Activated CD4-positive, alpha-beta memory T cell treated with anti-CD3 and anti-CD28 coated beads, Interleukin-2, amount 10 ng/mL, durations not matched to agents 7 days and 5 days (primary cell): ENCODE measurements at places on chromosomes 13 and 19. TPM values are rescaled to one million over a fixed set of nuclear protein-coding genes. Genes with fewer than 3 reads are reported as not detected.

GRCh38 chr19:18852648-18853047 is 20.9 kb downstream of the UPF1 start:
- peaks cover 87% of the 10 kb centered on the region for H3K36me3 ChIP-seq
- DNase-seq: no peak
- no peaks in the 10 kb centered on the region for H3K27me3 ChIP-seq
- H3K4me1 ChIP-seq: peaks cover 31% of the 10 kb centered on the region

DNA sequence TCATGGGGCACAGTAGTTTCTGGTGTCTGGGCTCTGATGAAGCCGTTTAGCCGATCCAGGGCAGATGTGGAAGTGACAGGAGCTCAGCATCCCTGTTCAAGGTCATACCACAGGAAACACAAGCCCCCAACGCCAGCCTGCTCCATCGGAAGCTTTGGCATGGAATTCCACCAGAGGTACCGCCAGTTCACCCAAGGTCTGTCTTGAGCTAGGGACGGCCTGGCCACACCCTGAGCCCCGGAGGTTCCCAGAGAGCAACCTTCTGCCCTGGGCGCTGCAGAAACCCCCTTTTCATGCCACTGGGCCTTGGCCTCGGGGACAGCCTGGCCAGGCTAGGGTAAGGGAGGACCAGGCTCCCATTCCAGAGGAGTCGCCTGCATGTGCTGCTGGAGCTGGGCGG is 39.4 kb upstream of the TPM4 start:
- peaks cover 2% of the 10 kb centered on the region for H3K27me3 ChIP-seq
- H3K27ac ChIP-seq: no peak overlapping the region
- H3K4me1 ChIP-seq: peaks cover 16% of the 10 kb centered on the region
- no peaks in the 10 kb centered on the region for H3K36me3 ChIP-seq
- DNase-seq: no peak
- H3K4me3 ChIP-seq: no peak overlapping the region

- no peak overlapping the region for H3K4me3 ChIP-seq
- no peaks in the 10 kb centered on the region for H3K36me3 ChIP-seq
Measured at GRCh38 chr13:43196086-43196621, 172.8 kb downstream of the DNAJC15 start.

GRCh38 chr19:47228937-47229675 is 1.9 kb downstream of the BBC3 start:
- DNase-seq: peak; percentile 44
- H3K27me3 ChIP-seq: no peaks in the 10 kb centered on the region
- H3K4me1 ChIP-seq: peaks cover 35% of the 10 kb centered on the region
- H3K36me3 ChIP-seq: peaks cover 7% of the 10 kb centered on the region
- H3K27ac ChIP-seq: no peak overlapping the region

- no peaks in the 10 kb centered on the region for H3K27me3 ChIP-seq
- H3K4me3 ChIP-seq: peak overlapping the region; percentile 99
- peak overlapping the region; percentile 99 for H3K27ac ChIP-seq
- DNase-seq: no peak
Measured at GRCh38 chr19:19820774-19821320, 703 bp downstream of the ZNF506 start.

DNA sequence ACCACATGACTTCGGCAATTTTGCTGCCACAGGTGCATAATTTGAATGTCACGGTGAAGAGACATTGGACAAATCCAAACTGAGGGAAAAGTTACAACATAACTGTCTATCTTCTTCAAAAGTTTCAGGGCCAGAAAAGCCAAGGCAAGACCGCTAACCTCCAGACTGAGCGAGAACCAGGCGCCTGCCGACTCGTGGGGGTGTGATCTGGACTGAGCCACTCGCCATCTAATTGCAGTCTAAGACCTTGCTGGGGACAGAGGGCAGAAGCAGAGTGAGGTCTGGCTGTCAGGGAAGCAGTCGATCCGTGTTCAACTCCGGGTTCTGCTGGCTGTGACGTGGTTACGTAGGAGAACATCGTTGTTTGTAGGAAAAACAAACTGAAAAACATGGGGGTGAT is 88.6 kb downstream of the SPACA7 start:
- no peaks in the 10 kb centered on the region for H3K36me3 ChIP-seq
- H3K4me3 ChIP-seq: no peak overlapping the region
- no peak overlapping the region for H3K27ac ChIP-seq
- no peak for DNase-seq
- no peaks in the 10 kb centered on the region for H3K4me1 ChIP-seq
- peaks cover 7% of the 10 kb centered on the region for H3K27me3 ChIP-seq

GRCh38 chr19:49434907-49435583 is 6.3 kb downstream of the SLC17A7 start:
- peaks cover 31% of the 10 kb centered on the region for H3K4me1 ChIP-seq
- H3K36me3 ChIP-seq: no peaks in the 10 kb centered on the region
- peaks cover 87% of the 10 kb centered on the region for H3K27me3 ChIP-seq
- no peak overlapping the region for H3K27ac ChIP-seq

GRCh38 chr19:55535173-55535964 is 1.6 kb downstream of the SBK2 start:
- H3K36me3 ChIP-seq: no peaks in the 10 kb centered on the region
- no peak for DNase-seq
- H3K27ac ChIP-seq: no peak overlapping the region

GRCh38 chr19:3285647-3286176 is 61.3 kb downstream of the CELF5 start:
- no peaks in the 10 kb centered on the region for H3K36me3 ChIP-seq
- H3K27me3 ChIP-seq: peaks cover 6% of the 10 kb centered on the region
- H3K4me3 ChIP-seq: no peak overlapping the region
- H3K27ac ChIP-seq: no peak overlapping the region

DNA sequence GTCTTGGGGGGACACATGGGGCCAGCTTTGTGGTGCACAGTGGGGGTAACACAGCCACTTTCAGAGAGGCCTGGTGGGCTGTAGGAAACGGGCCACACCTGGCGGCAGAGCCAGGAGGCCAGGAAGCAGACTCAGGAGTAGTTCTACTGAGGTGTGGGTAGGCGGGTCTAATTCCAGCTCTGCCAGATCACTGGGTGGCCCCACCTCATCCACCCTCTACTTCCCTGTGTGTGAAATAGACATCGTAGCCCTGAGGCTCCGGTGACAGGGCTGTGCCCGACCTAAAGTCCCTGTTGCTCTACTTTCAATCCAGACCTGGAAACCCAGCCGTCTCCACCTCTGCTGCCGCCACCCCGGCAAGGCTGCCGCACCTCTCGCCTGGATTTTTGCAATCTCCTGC is 4.0 kb downstream of the NKPD1 start:
- H3K27ac ChIP-seq: no peak overlapping the region
- H3K36me3 ChIP-seq: peaks cover 4% of the 10 kb centered on the region
- DNase-seq: no peak
- H3K4me3 ChIP-seq: no peak overlapping the region
- H3K4me1 ChIP-seq: peaks cover 19% of the 10 kb centered on the region

- peaks cover 51% of the 10 kb centered on the region for H3K36me3 ChIP-seq
- peaks cover 10% of the 10 kb centered on the region for H3K4me1 ChIP-seq
- H3K27ac ChIP-seq: no peak overlapping the region
- H3K4me3 ChIP-seq: no peak overlapping the region
- DNase-seq: no peak
- H3K27me3 ChIP-seq: no peaks in the 10 kb centered on the region
Measured at GRCh38 chr19:15401397-15401710, 17.4 kb downstream of the AKAP8L start.

DNA sequence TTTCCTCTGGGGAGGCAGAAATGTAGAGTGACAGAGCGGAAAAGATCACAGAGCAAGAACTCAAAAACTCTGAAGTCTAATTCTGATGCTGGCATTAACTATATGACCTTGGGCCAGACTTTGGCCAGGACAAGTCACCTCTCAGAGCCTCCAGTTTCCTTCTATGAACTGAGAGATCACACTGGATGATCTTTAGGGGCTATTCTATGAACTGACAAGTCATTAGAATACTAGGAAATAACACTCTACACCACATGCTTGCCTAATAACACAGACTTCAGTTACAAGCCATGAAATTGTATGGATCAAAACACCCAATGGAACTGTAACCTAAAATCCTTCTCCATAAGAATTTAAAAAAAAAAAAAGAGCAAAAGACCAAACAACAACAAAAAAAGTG is 16.9 kb downstream of the SLC25A30 start:
- peaks cover 58% of the 10 kb centered on the region for H3K36me3 ChIP-seq
- H3K27me3 ChIP-seq: no peaks in the 10 kb centered on the region
- peaks cover 47% of the 10 kb centered on the region for H3K4me1 ChIP-seq
- no peak overlapping the region for H3K4me3 ChIP-seq
- H3K27ac ChIP-seq: peak overlapping the region; percentile 72

ACP7 gene
- total RNA-seq: not detected

- H3K27me3 ChIP-seq: no peaks in the 10 kb centered on the region
- H3K4me3 ChIP-seq: no peak overlapping the region
- H3K4me1 ChIP-seq: peaks cover 27% of the 10 kb centered on the region
- peaks cover 9% of the 10 kb centered on the region for H3K36me3 ChIP-seq
- H3K27ac ChIP-seq: no peak overlapping the region
- no peak for DNase-seq
Measured at GRCh38 chr13:31927219-31927653, 104.3 kb upstream of the FRY start.

LRRC63 gene
- total RNA-seq: 1.1 TPM

SBK3 gene
- not detected for total RNA-seq

DCT gene
- total RNA-seq: 0.10 TPM

DNA sequence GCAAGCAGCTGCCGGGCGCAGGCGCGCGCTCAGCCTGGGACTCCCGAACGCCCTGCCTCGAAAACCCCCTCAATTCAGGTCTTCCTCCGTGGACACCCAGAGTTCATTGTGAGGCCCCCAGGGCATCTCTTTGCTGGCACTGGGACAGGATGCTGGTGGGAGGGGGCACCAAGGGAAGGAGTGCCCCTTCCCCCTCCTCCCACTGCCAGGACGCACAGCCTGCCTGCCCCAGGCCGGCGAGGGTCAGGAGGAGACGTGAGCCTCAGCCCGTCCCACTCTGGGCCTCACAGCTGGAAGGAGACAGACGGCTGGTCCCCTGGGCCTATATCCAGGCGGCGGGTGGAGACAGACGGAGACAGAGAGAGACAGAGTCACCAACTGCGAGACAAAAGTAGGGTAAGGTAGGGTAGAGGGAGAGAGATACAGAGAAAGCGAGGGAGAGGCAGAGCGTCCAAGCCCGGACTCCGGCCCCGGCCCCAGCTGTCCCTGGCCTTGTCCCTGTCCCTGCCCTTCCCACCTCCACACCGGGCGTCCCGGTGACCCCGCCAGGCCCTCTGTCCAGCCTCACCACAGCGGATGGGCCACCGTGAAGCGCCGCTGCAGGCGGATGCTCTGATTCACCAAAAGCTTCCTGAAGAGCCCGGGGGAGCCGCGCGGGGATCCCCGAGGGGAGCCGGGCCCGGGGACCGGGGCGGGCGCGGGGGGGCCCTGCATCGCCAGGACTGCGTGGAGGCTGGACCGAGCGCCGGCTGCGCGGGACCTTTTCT is at the start of gene PDE4C:
Gene PDE4C (minus strand): TSS at position 737 of the 767 bp plus-strand sequence. CDS start 23 bp downstream, at position 714.
- H3K36me3 ChIP-seq: no peaks in the 10 kb centered on the region
- H3K27me3 ChIP-seq: peaks cover 52% of the 10 kb centered on the region
- H3K4me1 ChIP-seq: peaks cover 16% of the 10 kb centered on the region
- DNase-seq: no peak

DNA sequence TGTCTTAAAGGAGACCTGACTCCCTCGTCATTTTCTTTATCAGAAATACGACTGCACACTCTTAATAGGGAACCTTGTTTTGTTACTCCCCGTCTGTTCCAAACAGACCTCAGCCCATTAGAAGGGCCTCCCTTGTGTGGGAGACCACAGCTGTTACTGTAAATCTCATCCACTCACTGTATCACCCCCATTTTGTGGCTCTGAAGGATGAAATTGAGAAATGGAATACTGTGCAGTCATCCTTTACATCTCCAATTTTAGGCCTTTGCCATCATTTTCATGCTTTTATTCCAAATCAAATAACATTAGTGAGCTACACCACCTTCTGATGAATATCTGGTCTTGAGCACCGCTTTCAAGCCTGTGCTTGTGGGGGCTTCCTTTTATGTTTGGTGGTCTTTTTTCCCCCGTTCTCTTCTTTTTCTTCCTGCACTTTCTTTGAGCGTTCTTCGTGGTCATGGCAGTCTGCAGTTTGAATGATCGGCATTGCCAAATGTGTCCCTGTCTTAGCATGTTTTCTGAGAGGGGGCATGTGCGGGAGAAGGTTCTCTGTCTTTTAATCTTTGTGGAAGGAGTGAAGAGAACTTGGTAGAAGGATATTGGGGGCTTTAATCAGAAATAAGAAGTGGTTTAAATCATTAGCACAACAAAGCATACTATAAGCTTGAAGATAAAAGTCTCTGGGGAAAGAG is 65.8 kb downstream of the GGACT start:
- DNase-seq: no peak
- H3K27me3 ChIP-seq: no peaks in the 10 kb centered on the region
- H3K36me3 ChIP-seq: no peaks in the 10 kb centered on the region
- H3K4me1 ChIP-seq: peaks cover 15% of the 10 kb centered on the region

CGB2 gene
- total RNA-seq: not detected

- peaks cover 47% of the 10 kb centered on the region for H3K4me1 ChIP-seq
- no peaks in the 10 kb centered on the region for H3K27me3 ChIP-seq
- H3K27ac ChIP-seq: no peak overlapping the region
- H3K4me3 ChIP-seq: no peak overlapping the region
- no peak for DNase-seq
- peaks cover 71% of the 10 kb centered on the region for H3K36me3 ChIP-seq
Measured at GRCh38 chr19:35015270-35015953, 14.9 kb upstream of the SCN1B start.

PRRG2 gene
- 1.1 TPM for total RNA-seq

CNFN gene
- not detected for total RNA-seq

DNA sequence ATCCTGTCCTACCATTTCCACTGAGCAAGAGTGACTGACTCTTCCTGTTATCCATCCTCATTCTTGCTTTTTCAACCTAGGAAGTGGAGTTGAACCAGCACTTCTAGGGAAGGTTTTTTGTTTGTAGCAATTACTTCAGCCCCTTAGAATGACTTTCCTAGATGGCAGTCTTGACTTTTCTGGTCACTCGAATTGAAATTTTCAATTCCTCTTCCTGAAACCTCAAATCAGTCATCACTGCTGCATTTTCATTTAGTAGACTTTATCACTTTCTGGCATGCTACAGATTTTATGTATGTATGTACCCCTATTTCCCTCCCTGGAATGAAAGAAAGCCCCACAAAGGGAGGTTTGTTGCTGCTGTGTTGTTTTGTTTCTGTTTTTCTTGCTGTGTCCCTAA is 915.9 kb downstream of the PCDH17 start:
- no peak overlapping the region for H3K4me3 ChIP-seq
- no peaks in the 10 kb centered on the region for H3K36me3 ChIP-seq
- no peak overlapping the region for H3K27ac ChIP-seq

- no peaks in the 10 kb centered on the region for H3K36me3 ChIP-seq
- no peaks in the 10 kb centered on the region for H3K4me1 ChIP-seq
- no peak overlapping the region for H3K4me3 ChIP-seq
- no peak overlapping the region for H3K27ac ChIP-seq
Measured at GRCh38 chr13:51269039-51269438, 46.8 kb downstream of the FAM124A start.

DNA sequence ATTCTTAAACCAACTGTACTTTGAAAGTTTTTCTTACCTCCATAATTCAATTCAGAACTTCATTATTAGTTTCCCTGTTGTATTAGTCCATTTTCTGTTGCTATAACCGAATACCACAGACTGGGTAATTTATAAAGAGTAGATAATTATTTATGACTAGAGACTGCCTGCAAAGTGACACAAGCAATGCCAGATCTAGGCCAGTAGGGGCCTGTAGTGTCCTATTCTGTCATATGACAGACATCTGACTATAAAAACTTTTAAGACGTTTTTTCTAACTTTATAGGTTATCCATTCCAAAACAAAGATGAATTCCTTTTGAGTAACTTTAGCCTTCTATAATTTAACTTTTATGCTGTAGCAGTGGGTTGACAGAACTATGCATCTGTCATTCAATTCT is 2783.8 kb downstream of the PCDH9 start:
- H3K27ac ChIP-seq: no peak overlapping the region
- H3K4me1 ChIP-seq: no peaks in the 10 kb centered on the region
- no peaks in the 10 kb centered on the region for H3K36me3 ChIP-seq
- H3K4me3 ChIP-seq: no peak overlapping the region
- no peaks in the 10 kb centered on the region for H3K27me3 ChIP-seq
- DNase-seq: no peak
